ENCODE measurements at places on chromosomes 7 and 10.

DNA sequence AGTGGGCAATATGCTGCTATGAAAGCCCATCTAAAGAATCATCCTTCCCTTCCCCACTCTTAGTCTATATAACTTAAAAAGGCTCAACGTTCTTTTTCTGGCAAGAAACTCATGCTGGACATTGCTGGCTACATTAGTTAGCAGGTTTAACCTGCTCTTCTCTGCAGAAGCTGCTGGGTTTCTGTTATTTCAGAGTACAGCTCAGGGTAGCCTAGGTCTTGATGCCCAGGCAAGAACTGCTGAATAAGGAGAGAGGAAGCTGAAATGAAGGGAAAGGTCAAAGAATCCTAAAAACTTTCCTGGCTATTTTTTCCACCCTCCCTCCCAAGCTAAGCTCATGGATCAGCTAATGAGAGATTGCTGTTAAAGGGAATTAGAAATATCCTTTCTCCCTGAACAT is 79.4 kb downstream of the ANKIB1 start:
- no peak for DNase-seq

GRCh38 chr10:73480158-73480557 is 15.7 kb downstream of the PPP3CB start:
- peak; percentile 76 for DNase-seq

- no peak for DNase-seq
These were observed 64.2 kb upstream of the COL1A2 start for GRCh38 chr7:94330269-94331020.

GRCh38 chr10:132476146-132477065 is 61.2 kb upstream of the INPP5A start:
- no peak for DNase-seq

DNA sequence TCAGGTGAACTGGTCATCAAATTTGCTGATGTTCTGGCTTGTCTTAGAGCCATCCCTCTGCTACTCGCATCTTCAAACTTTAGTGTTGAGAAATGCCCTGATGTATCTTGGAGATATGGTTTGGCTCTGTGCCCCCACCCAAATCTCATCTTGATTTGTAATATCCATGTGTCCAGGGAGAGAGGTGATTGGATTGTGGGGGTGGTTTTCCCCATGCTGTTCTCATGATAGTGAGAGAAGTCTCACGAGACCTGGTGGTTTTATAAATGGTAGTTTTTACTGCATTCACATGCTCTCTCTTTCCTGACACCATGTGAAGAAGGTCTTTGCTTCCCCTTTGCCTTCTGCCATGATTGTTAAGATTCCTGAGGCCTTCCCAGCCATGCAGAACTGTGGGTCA is 74.0 kb upstream of the AFAP1L2 start:
- no peak for DNase-seq

- no peak for DNase-seq
These were observed 12.0 kb upstream of the GSDME start for GRCh38 chr7:24769014-24769830.

- DNase-seq: no peak
These were observed 71.5 kb downstream of the C10orf143 start for GRCh38 chr10:130039141-130039540.

DNA sequence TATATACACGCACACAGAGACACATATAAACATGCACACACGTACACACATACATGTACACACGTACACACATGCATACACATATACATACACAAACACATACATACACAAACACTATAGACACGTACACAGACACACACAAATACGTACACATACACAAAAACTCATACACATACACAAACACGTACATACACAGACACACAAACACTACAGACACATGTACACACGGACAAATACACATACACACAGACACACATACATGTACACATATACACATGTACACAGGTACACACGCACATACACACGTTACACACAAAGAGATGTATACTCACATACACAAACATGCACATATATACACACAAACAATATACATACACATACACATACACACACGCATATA is 35.2 kb upstream of the GTF2IRD1 start:
- no peak for DNase-seq

GRCh38 chr10:99945263-99945662 is 64.5 kb downstream of the DNMBP start:
- DNase-seq: peak; percentile 83

DNA sequence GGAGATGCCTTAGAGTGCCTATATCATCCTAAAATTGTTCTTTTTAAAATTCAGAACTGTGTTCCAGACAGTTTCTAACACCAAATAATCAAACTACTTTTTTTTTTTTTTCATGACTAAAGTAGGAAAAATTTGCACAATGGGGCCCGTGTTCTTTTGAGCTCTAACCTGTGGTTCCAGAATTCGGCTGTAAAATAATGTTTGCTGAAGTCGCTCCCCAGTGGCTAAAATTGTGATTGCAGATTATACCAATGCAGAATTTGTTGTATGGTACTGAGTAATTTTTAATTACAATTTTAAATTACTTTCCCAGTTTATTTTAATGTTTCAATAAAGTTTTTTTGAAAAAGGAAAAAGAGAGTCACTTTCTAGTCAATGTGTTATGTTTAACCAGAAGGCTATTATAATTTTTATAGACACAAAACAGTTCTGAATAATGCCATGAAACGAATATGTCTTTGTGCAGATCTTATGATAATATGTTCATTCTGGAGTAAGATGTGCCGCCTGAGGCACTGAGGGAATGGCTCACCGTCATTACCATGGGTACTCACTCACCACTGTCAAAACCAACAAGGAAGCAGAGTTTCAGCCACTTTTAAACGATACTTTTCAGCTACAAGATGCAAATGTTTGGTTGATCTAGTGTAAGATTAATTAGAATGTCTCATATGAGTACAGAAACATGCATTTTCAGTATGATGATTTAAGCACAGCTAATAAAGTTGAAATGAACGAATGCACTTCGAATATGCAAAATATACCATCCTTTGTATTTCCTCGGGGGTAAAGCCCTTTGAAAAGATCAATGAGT is 173.6 kb downstream of the PRKCQ start:
- DNase-seq: peak; percentile 33

DNA sequence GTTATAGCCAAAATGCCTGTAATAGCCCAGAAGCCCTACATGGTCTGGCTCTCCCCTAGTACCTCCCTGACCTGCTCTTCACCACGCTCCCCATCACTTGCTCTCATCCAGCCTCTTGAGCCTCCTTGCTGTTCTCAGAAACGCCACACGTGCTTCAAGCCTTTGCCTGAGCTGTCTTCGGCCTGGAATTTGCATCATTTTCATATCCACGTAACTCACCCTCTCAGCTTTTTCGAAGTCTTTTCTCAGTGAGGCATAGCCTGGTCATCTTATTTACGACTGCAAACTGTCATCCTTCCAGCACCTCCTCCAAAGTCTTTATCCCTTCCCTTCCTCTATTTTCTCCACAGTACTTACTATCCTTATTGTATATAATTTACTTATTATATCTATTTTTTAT is 151.0 kb upstream of the AHR start:
- DNase-seq: no peak

GRCh38 chr7:78862411-78862900 is 591.0 kb downstream of the MAGI2 start:
- no peak for DNase-seq

DNA sequence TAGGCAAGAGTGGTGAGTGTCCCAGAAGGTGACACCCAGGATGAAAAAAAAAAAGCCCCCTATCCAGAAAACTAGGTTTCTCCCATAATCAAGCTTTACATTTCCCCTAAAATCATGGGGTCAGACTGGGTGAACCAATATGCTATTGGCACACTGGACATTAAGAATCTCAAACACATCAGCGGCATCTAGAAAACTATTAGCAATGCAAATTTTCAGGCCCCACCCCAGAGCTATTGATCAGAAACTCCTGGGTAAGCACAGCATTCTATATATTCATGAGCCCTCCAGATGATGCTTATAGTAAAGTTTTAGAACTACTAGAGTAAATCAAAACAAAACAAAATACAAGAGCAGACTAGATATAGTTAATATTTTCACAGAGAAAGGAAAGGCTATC is 36.4 kb downstream of the IQUB start:
- DNase-seq: no peak

- no peak for DNase-seq
These were observed 716 bp downstream of the SMARCD3 start for GRCh38 chr7:151247611-151248345.

DNA sequence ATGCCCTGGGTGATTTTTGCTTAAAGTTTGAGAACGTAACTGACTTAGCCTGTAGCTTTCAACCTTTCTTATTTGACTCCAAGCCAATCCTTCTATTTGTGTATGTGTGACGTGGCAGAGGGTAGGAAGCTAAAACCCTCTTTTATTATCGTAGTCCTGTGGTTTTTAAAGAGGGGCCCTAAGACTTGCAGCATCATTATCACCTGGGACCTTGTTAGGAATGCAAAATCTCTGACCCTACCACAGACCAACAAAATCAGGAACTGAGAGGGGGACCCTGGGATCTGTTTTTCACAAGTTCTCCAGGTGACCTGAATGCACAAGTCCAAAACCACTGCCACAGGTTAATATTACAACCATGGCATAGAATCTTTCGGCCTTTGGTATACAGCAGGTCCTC is 80.1 kb downstream of the OSBPL3 start:
- no peak for DNase-seq

DNA sequence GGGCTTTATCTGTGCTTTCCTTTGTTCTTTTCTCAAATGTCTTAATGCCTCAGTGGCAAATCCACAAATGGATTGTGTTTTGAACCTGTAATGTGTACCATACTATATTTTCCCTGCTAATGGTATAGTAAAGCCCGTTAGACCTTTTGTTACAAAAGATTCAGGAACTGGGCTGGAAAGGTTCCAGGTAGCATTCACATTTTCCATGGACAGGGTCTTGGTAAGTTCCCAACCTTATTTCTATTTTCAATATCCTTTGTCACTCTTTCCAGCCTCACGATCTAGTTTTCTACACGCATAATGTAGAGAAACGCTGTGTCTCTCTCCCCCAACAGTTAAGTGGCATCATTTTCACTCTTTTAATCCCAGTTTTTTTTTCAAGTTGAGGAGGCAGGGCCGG is 153.0 kb downstream of the PLCE1 start:
- no peak for DNase-seq

GRCh38 chr10:28320090-28320489 is 17.2 kb upstream of the MPP7 start:
- no peak for DNase-seq

DNA sequence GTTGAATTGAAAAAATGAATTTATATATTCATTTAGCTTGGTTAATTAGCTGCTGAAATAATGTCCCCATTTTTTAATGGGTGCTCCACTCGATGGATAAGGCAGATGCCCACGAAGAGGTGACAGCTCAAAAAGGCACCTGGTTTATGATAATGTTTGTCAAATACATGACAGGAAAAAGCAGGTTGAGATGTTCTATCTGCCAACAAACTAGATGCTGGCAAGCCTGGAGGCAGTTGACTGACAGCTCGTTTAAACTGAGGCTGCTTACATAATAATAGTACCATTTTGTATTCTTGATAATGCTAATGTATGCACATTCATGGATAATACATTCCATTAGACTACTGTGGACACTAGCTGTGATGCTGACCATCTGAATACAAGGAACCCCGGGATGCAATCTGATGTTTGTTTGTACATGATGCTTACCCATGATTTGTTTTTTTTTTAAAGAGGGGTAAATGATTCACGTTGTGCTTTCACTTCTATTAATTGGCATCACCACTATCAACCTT is 69.0 kb upstream of the GPR158 start:
- DNase-seq: no peak

DNA sequence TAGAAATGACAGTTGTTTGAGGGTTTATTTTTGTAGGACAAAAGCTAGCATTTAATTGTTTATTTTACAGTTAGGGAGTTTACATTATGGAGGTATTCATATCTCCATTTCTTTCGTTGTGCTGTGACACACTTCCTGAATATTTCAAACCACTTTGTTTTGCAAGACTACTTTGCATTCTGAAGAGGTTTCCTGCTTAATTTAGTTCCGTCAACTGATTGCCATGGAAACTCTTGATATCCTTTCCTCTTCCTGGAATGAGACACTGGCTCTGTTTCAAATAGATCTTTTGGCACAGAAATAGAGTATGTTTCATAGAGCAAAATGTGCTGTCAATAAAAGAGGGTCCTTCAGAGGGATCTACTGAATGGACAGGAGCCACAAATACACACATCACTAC is 159.5 kb upstream of the AGR3 start:
- DNase-seq: peak; percentile 95

DNA sequence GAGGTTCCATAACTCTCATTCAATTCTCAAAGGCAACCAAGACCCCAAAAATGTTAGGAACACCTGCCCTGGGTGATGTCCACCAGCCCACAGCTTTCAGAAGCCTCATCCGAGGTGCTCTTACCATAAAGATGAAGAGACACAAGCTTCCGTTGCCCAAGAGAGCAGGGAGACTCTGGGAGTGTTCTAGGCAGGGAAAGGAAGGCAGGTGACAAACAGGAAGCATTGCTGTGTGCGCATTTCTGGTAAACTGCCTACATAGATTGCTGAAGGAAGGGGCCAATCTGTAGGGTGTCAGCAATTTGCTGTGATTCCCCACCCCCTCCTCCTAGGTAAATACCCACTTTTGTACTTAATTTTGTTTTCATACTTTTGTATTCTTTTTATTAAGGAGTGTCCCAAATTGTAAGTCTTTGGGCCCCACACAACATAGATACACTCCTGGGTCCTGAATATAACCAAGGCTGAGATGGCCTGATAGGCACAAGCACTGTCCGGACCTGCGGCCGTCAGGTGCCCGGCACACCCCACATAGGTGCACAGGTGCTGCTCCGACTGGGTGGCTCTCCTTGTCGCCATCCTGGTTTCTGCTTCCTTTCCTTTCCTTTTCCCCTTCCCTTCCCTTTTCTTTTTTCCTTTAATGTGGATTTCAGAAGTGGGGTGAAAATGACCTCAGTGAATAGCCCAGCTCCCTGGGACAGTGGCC is 51.4 kb upstream of the SMNDC1 start:
- no peak for DNase-seq

DNA sequence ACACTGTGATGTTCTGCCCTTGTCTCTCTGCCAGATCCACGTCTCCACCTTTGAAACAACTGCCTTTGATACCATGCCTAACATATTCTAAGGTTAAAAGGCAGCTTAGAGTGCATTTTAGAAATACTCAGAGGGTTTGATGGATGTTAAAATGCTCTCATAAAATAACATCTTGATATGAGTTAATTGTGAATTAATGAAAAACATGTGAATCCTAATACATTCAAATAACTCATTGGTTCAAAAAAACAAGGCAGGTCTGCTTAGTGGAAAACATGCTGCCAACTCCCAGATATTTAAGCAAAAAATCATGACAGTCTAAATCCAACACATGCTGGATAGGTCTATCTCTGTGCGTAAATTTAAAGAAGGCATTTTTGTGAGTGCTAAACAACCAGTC is 291.8 kb downstream of the AHR start:
- DNase-seq: no peak

DNA sequence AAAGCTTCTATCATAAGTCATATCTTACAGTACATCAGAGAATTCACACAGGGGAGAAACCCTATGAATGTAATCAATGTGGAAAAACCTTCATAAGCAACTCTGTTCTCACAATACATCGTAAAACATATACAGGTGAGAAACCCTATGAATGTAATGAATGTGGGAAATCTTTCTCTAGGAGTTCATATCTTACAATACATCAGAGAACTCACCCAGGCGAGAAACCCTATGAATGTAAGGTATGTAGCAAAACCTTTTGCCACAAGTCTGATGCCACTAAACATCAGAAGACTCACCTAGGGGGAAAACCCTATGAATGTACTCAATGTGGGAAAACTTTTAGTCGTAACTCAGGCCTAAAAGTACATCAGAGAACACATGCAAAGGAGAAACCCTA is 38.3 kb upstream of the ZNF248 start:
- DNase-seq: no peak

Data from bronchial epithelial cell (primary cell).